ENCODE measurements at places on chromosomes 5 and 9.

DNA sequence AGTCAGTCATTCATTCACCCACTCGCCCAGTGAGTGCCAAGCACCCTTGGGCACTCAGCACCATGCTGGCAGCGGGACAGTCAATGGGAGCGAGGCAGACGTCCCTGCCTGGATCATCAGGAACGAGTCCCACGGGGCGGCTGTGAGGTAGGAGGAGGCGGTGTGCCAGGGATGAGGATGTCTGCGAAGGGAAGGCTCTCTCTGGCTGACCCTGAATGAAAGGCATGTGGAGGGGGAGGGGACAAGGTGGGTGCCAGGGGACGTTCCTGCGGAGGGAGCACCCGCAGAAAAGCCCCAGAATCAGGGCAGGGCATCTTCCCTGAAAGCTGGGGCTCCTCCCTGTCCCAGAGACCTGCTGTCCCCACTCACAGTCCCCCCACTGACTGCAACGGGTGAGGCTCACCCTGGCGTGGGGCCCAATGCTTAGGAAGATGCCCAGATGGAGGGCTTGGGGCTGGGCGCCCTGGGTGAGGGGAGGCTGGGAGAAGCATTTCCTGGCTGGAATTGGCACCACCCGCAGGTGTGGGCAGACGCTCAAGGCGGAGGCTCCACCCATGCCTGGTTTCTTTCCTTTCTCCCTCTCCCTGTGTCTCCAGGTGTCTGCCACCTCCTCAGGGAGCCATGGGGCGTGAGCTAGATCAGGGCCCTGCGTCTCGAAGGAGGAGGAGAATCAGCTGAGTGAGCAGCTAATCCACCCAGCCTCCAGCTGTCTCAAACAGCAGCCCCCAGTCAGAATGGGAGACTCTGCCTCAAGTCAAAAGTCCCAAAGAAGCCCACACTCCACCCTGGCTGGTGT, 179.0 kb upstream of the PPP1R26 start:
- DNase-seq: no peak

DNA sequence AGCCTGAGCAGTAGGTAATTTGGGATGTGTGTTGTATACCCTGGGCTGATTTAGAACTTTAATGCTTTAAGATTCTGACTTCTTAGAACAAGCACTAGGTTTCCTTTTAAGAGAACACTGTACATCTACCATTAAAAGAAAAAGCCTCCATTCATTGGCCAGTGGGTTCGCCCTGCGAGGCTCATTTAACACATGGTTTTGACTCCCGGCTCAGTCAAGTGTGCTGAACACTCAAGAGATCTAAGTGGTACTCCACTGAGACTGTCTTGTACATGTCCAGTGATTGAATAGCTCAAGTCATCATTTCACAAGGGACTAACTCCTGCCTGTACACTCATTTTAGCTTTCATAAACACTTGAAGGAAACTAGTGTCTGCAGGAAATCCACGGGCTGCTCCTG, 3.9 kb downstream of the FUBP3 start:
- DNase-seq: no peak

DNA sequence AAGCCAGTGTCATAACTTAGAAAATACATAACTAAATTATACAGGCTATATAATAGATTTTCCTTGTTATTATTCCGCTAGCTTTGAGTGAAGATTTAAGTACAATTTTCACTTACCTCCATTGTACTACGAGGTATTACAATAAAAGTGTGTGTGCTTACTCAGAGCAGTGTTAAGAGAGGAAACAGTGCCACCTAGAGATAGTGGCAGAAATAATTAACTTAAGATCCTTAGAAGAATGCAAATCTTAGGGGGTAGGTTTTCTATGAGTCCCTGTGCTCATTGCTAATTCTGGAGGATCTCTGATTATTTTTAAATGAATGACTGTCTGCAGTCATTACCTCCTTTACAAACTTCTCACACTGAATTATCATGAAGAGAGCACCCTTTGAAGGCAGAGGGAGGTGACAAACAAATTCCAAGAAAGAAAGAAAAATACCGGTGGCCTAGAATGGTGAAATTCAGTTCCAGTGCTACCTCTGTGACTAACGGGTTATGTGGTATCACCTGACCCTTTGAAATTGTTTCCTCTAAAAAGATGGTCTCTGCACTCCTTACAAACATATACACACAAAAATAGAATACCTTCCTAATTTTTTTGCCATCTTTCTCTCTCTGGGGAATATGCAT, 379.8 kb downstream of the TRIM36 start:
- DNase-seq: no peak

DNA sequence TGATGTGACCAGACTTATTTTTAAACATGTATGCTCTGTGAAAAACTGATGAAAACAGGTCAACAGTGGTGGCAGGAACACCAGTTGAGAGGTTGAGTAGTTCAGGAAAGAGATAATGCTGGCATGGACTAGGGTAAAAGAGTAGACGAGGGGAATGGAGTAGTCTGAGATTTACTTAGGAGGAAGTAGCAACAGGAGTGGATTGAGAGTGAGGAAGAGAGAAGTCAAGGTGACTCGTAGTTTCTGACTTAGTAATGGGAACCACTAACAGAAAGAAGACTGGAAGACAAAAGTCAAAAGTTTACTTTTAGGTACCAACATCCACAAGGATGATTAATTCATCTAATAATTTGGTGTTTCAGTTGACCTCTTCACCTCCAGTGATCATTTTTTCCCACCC, 3.6 kb downstream of the SRA1 start:
- DNase-seq: no peak

GRCh38 chr9:117511852-117512481, 97.1 kb upstream of the ASTN2 start:
- no peak for DNase-seq

GRCh38 chr5:121707178-121707577, 144.5 kb upstream of the FTMT start:
- DNase-seq: no peak

DNA sequence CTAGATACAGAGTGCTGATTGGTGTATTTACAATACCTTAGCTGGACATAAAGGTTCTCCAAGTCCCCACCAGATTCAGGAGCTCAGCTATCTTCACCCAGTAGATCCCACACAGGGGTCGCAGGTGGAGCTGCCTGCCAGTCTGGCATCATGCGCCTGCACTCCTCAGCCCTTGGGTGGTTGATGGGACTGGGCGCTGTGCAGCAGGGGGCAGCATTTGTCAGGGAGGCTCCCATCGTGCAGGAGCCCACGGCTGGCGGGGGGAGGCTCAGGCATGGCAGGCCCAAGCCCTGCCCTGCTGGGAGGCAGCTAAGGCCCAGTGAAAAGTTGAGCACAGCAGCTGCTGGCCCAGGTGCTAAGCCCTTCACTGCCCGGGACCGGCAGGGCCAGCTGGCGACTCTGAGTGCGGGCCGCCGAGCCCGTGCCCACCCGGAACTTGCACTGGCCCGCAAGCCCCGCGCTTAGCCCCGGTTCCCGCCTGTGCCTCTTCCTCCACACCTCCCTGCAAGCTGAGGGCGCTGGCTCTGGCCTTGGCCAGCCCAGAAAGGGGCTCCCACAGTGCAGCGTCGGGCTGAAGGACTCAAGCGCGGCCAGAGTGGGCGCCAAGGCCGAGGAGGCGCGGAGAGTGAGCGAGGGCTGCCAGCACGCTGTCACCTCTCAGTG, 314.1 kb upstream of the ATP10B start:
- DNase-seq: no peak

DNA sequence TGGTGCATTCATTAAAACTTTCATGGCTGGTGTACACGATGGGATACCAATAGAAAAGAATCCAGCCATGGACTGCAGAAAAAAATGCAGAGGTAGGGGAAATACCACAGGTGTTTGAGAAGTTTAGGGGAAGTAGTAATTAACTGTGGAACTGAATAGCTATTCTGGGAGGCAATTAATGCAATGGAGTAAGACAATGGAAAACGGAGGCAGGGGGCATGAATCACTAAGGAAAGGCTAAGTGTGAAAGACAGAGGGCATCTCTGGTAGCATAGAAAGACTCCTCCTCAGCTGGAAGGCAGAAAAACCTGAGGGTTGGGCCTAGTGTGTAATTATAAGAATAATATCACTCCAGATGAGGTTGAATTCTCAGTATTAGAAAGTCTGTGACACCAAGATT, 30.9 kb upstream of the NPR3 start:
- DNase-seq: no peak

- DNase-seq: no peak
Measured at GRCh38 chr9:33794560-33794959, 801 bp upstream of the PRSS3 start.

DNA sequence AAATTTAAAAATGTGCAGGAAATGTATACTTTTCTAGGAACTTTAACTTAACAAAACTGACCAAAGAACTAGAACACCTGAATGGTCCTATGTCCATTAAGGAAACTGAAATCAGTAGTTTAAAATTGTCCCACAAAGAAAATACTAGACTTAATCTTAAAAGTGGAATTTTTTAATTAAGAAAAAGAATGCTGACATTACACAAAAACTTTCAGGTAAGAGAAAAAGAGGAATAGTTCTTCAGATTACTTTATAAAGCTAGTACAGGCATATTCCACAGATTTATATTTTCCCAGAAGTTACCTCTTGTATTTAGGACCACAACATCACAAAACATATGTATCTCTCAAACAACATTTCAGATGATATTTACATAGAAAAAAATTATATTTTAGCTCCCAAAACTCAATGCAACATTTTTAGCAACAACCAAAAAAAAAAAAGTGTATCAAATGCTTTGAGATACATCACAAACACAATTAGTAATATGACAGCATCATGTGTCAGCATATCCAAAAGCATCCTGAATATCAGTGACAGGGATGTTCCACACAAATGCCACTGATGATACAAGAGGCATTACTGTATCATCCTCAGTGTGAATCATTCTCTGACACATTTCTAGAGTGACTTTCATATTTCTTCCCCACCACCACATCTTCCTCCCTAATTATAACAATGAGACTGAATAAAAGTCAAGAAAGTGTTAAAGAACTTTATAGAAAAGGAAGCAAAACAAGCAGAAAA, 264.0 kb downstream of the EPB41L4A start:
- DNase-seq: no peak

GRCh38 chr9:85960688-85961093, 19.7 kb downstream of the NAA35 start:
- DNase-seq: no peak

- DNase-seq: no peak
Measured at GRCh38 chr5:95084757-95085156, 200.1 kb downstream of the MCTP1 start.

DNA sequence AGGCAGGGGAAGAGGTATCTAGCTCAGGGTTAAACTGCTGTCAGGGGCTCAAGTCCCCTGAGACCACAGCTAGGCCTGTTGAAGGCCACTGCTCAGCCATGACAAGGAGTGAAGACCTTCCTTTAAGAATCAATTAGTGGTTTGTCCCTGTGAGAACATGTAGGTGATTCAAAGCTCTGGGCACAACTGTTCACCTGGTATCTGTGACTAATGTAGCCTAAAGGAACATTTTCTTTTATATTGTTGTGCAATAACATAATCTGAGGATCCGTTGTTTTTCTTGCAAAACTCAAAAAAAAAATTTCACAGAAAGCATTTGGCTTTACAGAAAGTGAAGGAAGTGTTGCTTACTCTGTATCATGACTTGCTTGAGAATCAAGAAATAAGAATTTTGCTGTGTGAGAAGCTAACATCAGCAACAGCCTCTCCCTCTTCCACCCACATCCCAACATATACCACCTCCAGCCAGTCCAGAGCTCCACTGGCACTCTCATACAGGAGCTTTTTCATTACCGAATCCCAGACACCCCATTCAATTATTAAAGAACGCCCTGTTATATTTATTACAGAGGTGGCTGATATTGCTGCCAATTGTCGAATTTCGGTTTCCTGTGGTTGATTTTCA, 807.0 kb downstream of the TLE4 start:
- no peak for DNase-seq

Measured in HuH-7.5 (cell line).